ENCODE measurements at places on chromosomes 16 and 17.

DNA sequence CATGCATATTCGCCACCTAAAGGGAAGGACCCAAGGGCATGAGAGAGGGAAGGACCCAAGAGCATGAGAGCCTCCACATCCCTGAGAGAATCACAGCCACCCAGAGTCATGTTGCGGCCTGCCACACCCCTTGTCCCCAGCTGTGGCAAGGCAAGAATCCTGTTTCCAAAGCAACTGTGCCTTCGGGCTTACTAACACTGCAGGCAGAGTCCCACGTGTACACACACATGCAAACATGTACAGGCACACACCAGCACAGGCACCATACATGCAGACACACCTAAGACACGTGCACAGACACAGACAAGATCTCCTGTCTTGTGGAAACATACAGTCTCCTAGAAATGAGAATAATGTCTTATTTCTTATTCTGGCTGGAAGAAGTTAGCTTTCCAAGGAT lies 92.4 kb upstream of the CDYL2 start:
- no peak for DNase-seq

GRCh38 chr17:40351359-40352236 lies 12.9 kb downstream of the GJD3 start:
- no peak for DNase-seq

DNA sequence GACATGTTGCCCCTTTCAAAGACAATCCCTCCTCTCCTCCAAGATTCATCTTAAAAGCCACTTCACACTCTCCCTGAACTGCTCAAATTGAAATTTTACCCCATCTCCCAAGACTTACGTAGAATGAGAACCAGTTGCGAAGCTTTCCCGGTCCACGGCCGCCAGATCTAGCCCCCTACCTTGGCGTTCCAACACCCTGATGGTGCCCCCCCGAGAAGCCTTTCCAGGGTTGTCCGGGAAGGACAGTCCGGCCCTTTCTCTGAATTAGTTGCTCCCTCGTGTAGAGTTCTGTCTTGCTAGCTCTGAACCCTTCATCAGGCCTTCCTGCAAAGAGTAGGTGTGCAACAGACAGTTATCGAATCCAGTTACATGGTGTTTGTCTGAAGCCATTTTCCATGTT lies 60.0 kb upstream of the DNAH17 start:
- no peak for DNase-seq

- DNase-seq: no peak
Observed at GRCh38 chr16:66299349-66299748, 67.1 kb upstream of the CDH5 start.

- no peak for DNase-seq
Observed at GRCh38 chr16:76197900-76198299, 79.3 kb upstream of the CNTNAP4 start.

- no peak for DNase-seq
Observed at GRCh38 chr17:68613739-68614298, 12.7 kb upstream of the FAM20A start.

- peak; percentile 13 for DNase-seq
Observed at GRCh38 chr17:4949321-4950074, 1.2 kb upstream of the PFN1 start.

- DNase-seq: no peak
Observed at GRCh38 chr16:31274831-31275816, 15.3 kb downstream of the ITGAM start.

DNA sequence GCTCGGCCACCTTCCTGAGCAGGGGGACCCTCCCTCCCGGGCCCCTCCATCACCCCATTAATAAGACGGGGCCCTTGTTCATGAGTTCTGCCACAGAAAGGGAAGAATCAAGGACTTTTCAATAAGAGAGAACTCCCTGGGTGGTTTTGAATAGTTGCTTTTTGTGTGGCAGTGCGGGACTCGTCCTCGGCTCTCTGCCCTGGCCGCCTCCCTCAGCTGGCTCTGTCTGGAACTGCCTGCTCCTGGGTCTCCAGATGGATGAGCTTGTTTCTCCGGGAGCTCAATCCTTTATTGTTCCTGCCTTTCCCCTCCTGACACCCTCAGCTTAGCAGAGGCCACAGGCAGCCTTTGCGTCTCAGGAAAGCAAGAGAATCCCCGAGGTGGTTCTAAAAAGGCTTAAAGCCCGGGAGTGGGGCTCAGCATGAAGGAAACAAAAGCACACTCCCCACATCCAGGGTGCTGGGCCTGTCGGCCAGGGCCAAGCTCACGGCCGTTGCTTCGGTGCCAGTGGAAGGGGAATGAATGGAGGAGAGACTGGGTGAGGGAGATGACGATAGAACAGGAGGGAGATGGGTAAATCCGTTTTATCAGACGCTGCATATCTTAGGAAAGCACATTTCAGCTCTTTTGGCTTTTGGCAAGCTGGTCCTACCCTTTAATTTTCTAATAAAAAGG lies 60.2 kb downstream of the RAI1 start:
- DNase-seq: no peak

GRCh38 chr17:77890771-77891170 lies 67.7 kb upstream of the TNRC6C start:
- DNase-seq: no peak

DNA sequence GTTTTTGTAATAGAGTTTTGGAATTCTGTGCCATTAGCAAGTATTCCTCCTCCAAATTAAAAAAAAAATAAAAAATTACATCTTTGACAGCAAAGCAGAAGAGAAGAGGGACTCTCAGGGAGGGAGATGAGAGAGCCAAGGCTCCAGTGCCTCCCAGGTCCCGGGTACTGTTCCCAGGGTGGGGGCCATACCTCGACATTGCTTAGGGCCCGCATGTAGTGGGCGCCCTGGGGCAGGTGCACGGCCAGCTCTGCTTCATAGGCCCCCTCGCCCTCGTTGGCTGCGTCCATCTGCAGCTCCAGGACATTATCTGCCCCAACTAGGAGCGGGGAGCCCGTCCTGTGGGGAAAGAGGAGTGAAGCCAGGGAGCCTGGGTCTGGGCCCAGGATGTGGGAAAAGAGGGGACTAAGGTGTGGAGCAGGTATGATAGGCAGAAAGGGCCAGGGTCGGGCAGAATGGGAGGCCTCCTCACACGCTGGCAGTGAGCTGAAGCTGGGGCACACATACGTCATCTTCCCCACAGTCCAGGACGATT lies 11.2 kb downstream of the ITGA2B start:
- DNase-seq: no peak

GRCh38 chr17:27461192-27461859 lies 5.1 kb downstream of the KSR1 start:
- DNase-seq: no peak

- DNase-seq: peak; percentile 34
Observed at GRCh38 chr16:11796227-11797165, 562 bp downstream of the ZC3H7A start.

GRCh38 chr17:35299135-35299534 lies 56.3 kb downstream of the SLFN5 start:
- no peak for DNase-seq

Data from amniotic stem cell (primary cell).